Activated T-cell treated with anti-CD3 and anti-CD28 coated beads, Interleukin-2, amount 50 U/mL, for 48 hours (primary cell): ENCODE measurements at places on chromosomes 11 and 22.

GRCh38 chr22:23370251-23370650, 189.9 kb downstream of the BCR start:
- no peak for DNase-seq

DNA sequence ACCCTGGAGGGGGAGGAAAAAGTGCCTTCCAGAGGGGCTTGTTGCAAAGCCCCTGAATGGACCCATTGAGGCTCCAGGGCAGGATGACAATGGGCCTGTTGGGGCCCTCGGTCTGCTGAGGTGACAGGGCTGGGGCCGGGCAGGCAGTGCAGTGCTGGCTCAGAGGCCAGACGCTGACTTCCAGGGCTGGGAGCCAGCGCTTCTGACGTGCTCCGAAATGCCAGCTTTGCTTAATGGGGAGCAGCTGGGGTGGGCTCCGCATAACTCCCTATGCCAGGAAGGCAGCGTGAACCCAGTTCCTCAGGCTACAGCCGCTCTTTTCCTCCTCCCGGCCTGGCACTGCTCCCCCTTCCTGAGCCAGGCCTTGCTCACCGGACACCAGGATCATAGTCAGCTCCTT, 17.7 kb downstream of the NAV2 start:
- DNase-seq = no peak

DNA sequence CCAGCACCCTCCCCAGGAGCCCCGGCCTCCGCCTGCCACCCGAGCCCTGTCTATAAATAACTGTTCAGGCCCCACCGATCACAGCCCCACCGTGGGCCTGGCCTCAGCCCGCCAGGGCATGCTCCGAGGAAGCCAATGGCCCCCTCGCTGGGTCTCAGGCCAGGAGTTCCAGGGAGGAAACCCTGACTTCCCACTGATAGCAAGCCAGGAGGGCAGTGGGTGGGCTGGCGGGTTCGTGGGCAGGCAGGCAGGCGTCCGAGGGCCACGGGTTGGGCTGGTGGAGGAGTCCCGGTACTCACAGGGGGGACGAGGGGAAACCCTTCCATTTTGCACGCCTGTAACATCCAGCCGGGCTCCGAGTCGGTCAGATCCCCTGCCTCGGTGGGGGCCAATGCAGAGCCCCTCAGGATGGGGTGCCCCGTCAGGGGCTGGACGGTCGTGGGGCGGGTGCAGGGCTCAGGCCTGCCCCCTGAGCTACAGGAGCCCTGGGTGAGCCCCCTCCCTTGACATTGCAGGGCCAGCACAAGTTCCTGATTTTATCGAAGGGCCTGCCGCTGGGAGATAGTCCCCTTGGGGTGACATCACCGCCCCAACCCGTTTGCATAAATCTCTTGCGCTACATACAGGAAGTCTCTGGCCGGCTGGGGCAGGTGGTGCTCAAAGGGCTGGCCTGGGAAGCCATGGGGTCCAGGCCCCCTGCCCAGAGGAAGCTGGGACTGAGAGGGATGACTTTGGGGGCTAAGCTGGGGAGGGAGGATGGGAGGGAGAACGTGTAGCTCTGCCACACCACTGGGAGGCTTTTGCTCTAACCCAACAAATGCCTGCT, at the start of gene SPI1:
Gene SPI1, minus strand, starts transcription at position 538 of the 826 bp plus-strand sequence. Its CDS starts 194 bp downstream, at position 344.
- DNase-seq = no peak

DNA sequence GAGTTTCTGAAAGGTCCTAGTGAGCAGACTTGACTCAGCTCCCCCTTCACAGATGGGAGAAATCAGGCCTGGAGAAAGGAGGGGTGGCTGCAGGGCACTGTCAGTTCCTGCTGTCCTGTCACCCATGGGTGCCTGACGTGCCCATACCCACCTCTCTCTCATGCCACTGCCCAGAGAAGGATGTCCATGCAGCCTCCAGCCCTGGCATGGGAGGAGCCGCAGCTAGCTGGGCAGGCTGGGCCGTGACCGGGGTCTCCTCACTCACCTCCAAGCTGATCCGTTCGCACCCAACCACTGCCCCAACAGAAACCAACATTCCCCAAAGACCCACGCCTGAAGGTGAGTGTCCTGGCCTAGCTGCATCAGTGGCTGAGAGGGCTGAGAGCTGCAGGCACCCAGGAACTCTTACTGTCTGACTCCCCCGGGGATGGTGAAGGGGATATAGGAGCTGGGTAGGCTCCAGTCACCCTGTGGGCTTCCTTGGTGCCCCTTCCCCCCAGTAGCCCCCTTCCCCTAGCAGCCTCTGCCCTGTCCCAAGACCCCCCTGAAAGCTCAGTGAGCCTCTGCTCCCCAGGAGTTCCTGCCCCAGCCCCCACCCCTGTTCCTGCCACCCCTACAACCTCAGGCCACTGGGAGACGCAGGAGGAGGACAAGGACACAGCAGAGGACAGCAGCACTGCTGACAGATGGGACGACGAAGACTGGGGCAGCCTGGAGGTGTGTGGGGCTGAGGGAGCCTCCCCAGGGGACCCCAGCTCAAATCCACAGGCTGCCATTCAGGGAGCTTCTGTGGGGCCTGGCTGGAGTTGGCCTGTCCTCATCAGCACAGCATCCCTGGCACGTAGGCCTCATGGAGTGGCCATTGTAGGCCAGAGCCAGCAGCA, 11.8 kb downstream of the SCYL1 start:
- no peak for DNase-seq

DNA sequence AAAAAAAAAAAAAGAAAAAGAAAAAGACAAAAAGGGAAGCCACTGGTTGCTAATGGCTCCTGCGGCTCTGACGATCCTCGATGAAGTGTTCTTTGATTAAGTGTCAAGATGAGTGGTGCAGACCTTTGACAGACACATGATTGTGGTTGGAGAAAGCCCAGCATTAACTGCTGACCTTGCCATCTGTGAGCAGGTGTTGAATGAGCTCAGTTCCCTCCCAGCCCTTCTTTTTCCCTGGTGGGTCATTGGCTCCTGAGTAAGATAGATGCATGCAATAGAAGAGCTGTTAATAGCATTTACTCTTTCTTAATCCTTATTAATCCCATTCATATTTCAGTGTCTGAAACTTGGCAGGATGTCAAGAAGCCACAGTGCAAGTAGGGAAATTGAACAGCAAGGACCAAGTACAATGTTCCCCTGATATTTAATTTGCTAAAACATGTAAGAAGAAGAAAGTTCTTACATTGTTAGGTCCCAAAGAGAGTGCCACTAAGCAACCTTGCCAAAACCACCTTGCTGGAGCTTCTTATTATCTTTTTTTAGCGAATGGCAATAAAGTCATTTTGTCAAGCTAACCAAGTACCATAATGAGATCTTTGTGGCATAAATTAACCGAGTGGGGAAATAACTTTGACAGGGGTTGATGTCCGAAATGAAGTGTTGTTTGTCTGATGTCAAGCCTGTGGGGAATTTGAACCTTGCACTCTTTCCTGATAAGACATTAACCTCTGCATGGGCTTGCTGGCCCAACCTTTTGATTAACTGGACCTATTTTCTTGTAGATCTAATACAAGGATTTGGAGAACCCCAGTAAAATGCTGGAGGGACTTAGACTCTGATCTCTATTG, 113.7 kb downstream of the PTPRJ start:
- DNase-seq = no peak

- DNase-seq = no peak
These were observed 273.4 kb downstream of the TTC28 start for GRCh38 chr22:28406246-28406645.

GRCh38 chr11:78465169-78465942, 47.7 kb upstream of the GAB2 start:
- DNase-seq = peak; percentile 60

DNA sequence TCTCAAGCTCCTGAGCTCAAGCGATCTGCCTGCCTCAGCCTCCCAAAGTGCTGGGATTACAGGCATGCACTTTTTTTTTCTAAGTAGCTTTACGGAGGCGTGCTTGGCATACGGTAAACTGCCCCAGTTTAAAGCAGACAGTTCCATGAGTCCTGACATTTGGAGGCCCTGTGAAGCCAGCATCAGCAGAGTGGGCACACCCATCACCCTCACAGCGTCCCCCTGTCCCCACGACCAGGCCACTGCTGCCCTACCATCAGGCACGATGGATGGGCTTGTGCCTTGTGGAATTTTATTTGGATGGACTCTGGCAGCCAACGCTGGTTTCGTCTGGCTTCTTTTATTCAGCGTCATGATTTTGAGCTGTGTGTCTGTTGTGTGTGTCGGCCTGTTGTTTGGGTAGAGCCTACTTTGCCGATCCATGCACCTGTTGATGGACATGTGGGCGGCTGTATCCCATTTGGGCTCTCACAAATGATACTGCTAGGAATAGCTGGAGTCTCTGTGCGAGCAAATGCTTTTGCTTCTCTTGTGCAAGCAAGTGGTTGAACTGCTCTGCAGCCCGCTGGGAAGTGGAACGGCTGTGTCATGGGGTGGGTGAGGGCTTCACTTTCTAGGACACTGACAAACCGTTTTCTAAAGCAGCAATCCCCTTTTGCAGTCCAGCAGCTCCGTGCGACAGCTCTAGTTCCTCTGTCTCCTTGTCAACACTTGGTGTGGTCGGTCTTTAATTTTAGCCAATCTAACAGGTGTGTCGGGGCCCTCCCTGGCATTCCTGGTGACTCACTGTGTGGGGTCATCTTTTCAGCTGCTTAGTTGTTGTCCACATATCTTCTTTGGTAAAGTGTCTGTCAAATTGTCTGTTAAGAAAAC, 23.8 kb downstream of the KCNQ1 start:
- peak; percentile 15 for DNase-seq

- DNase-seq = no peak
These were observed 39.5 kb upstream of the CUL5 start for GRCh38 chr11:107969219-107969618.

GRCh38 chr11:61959114-61959513, 8.3 kb downstream of the FTH1 start:
- DNase-seq = peak; percentile 6

GRCh38 chr11:63915961-63916836, 765 bp downstream of the RCOR2 start:
- peak; percentile 67 for DNase-seq

DNA sequence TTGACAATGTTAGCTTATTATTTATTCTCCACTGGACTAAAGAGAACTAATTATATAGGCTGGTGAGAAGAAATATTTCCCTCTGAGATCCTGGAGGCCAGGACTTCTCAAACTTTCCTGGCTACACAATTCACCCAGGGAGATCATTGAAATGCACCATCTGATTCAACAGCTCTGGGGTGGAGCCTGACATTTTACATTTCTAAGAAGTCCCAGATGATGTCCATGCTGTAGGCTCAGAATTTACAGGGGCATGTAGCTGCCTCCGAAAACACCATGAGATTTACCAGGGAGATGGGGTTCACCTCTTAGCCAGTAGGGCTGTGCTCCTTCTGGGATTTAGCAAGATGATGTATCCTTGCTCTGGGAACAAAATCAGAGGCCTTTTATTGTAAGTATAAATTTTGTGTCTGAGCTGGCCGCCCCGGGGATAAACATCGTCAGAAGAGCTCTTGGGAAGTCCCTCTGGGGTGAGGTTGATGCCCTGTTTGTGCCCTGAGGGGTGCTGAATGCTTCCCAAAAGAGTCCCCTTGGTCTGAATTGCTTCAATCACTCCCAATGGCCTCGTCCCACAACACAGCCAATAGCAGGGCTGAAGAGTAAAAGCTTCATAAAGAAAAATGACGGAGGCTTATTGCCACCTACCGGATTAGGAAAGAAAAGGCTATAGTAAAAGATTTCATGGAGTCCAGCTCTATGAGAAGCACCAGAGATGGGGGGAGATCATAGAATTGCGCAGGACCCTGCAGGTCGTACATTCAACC, 33.4 kb upstream of the API5 start:
- no peak for DNase-seq

- DNase-seq = no peak
These were observed 50.1 kb downstream of the LRRC32 start for GRCh38 chr11:76620489-76620888.

GRCh38 chr11:8032122-8032521, 45.0 kb downstream of the EIF3F start:
- no peak for DNase-seq

DNA sequence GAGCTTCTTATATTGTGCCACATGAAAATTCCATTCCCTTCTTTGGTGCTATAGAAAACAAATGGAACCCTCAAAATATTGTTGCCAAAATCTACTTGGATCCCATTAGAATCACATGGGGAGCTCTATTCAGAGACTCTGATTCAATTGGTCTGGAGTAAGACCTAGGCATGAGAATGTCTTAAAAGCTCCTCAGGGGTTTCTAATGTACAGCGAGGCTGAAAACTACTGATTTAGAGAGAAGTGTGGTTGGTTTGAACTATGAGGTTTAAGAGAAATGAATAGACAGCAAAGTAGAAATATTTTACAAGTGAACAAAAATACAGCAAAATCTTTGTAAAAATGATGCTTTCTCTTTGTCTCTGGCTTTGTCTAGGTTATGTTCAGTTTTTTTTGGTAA, 514.7 kb downstream of the CNTN5 start:
- no peak for DNase-seq

DNA sequence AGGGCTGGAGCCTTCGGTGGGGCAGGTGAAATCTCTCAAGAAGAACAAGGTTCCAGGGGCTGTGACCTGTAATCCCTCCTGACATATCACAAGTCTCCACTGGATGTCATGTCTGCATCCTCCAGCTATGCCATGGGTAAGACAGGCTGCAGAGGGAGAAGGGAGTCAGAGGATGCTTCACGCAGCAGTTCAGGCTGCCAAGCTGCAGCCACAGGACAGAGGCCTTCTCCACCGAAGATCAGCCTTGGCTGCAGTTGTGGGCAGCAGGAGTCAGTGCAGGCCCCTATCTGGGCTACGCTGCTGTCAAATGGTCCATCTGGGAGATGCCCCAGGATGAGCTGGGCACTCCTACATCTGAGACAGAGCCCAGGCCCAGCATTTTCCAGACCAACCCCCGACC, 25.0 kb downstream of the DKK3 start:
- DNase-seq = no peak

- no peak for DNase-seq
These were observed 227.9 kb downstream of the NTM start for GRCh38 chr11:131598305-131598704.

DNA sequence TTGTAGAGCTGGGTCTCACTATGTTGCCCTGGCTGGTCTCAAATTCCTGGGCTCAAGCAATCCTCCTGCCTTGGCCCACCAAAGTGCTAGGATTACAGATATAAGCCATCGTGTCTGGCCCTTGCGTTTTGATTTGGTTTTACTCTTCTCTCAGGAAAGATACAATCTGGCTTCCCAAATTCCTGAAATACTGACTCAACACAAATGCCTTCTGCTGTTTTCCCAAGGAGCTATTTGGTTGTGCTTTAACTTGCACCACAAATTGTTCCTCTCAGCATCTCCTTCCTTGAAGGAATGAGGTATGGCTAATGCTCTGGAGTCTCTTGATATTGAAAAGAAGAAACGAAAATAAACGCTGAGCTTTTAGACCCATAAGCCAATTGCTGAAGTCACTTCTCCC, 110.0 kb upstream of the PAX6 start:
- DNase-seq = no peak

GRCh38 chr11:3977078-3977477, 117.5 kb upstream of the RRM1 start:
- DNase-seq = no peak

GRCh38 chr11:126281666-126282175, 1.2 kb upstream of the TIRAP start:
- no peak for DNase-seq

DNA sequence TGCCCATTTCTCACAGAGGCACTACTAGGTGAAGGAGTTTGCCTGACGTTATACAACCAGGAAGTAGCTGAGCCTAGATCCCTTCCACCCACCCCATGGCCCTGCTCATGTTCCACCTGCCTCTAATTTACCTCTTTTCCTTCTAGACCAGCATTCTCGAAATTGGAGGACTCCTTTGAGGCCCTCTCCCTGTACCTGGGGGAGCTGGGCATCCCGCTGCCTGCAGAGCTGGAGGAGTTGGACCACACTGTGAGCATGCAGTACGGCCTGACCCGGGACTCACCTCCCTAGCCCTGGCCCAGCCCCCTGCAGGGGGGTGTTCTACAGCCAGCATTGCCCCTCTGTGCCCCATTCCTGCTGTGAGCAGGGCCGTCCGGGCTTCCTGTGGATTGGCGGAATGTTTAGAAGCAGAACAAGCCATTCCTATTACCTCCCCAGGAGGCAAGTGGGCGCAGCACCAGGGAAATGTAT, 14.1 kb downstream of the PIK3IP1 start:
- DNase-seq = no peak
